Stimulated activated CD8-positive, alpha-beta memory T cell treated with anti-CD3 and anti-CD28 coated beads, Interleukin-7, amount 100 ng/mL, for 1 hour (primary cell): ENCODE measurements at places on chromosomes 4 and X.

- no peak for DNase-seq
These were observed 984.6 kb upstream of the AGA start for GRCh38 chr4:178426871-178427270.

GRCh38 chrX:46683048-46683447 lies 75.9 kb downstream of the SLC9A7 start:
- no peak for DNase-seq

- no peak for DNase-seq
These were observed 196.3 kb upstream of the MAB21L2 start for GRCh38 chr4:150385606-150386005.

- DNase-seq, result no peak
These were observed 85.4 kb downstream of the REPS2 start for GRCh38 chrX:17031827-17032226.

GRCh38 chr4:111712093-111712677 lies 433.1 kb upstream of the FAM241A start:
- DNase-seq, result no peak

GRCh38 chr4:183863155-183863825 lies 41.8 kb upstream of the STOX2 start:
- no peak for DNase-seq

GRCh38 chr4:74441744-74442143 lies 3.2 kb upstream of the AREG start:
- no peak for DNase-seq

GRCh38 chr4:82033862-82034261 lies 339.9 kb downstream of the HNRNPD start:
- DNase-seq, result no peak

DNA sequence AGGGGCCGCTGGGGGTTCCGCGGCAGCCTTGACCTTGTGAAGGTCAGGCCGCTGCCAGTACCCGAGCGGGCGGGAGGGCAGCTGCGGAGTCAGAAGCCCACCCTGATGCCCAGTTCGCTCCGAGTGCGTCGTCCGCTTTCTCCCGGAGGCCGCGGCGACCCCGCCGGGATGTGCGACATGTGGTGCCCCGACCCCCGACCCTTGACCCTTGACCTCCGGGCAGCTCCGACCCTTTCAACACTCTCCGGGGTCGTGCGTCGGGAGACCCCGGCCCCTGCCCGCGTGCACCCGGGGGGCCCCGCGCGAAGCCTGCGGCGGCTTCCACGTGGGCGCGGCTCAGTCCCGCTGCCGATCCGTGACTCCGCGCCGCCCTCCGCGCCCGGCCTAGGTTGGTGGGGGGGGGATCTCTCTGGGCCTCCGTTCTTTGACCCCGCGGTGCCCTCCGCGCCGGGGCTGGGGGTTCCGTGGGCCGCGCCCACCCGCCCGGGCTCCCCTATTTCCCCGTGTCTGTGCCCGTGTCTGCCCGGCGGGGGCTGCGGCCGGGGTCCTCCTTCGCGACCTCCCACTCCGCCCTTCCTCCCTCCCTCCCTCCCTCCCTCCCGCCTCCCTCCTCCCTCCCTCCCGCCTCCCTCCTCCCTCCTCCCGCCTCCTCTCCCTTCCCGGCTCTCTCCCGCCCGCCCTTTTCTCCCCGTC lies 609 bp upstream of the SLC25A6 start:
- no peak for DNase-seq

DNA sequence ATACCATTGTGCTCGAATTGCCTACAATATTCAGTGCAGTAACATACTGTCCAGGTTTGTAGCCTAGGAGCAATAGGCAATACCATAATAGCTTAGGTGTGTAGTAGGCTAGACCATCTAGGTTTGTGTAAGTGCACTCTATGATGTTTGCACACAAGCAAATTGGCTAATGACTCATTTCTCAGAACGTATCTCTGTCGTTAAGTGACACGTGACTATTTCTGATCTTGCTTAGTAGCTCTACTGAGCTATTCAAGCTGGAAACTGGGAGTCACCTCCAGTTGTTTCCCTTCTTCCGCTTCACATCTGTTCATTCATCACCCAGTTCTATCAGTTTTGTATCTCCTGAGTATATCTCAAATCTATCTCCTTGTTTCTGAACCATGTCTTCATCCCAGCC lies 86.1 kb downstream of the HNRNPD start:
- no peak for DNase-seq

DNA sequence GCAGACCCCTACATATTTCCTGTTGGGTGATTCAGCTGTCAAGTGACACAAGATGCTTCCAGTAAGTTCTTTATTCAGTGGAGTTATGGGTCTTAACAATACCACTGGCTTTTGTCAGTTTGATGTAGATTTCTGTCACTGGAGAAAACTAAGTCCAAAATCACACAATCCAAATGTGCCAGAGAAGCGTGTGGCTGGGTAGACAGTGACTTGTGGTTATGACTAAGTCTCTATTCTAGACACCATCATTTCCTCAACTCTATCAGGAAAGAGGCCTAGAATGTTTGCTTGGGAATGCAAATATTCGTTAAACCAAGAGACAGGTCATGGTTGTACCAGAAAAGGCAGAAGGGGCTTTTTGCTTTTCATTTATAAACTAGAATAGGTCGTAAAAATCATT lies 54.4 kb upstream of the HS3ST1 start:
- DNase-seq, result no peak

GRCh38 chr4:175062183-175062592 lies 144.0 kb downstream of the ADAM29 start:
- DNase-seq, result no peak

DNA sequence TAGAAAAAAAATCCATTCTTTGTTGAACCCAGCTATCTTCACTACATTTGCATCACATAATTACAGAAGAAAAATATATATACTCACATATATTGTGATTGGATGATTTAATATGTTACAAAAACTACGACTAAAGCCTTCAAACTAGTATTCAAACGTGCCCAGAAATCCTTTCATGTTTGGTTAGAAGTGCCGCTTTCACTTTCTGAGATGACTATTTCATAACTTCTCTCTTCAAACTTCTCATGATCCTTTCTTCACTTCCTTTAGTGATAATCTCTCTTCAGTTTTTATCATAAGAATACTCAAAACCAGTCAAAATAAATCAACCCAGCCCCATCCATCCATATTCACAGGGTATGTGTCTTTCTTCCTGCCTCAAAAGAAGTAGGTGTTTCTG lies 50.8 kb upstream of the NAF1 start:
- DNase-seq, result no peak

GRCh38 chr4:151715881-151716280 lies 44.9 kb downstream of the GATB start:
- no peak for DNase-seq

DNA sequence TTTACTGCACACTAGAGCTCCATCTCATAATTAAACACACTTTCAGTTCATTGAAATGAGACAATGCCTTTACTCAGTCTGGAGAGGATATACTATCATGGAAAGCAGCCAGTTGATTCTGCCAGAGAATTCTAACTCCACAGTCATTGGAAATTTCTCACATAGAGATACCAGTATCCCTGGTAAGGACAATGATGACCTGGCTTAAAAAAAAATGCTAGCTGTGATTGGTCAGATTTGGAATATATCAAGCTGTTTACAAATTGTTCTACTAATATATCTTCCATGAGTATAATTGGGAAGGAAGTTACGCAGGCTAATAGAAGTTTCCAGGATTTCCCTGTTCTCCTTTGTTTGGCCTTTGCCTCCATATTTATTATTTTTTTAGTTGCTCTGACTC lies 34.5 kb upstream of the TLL1 start:
- DNase-seq, result no peak

GRCh38 chr4:73832651-73833237 lies 3.7 kb upstream of the CXCL6 start:
- DNase-seq, result no peak

DNA sequence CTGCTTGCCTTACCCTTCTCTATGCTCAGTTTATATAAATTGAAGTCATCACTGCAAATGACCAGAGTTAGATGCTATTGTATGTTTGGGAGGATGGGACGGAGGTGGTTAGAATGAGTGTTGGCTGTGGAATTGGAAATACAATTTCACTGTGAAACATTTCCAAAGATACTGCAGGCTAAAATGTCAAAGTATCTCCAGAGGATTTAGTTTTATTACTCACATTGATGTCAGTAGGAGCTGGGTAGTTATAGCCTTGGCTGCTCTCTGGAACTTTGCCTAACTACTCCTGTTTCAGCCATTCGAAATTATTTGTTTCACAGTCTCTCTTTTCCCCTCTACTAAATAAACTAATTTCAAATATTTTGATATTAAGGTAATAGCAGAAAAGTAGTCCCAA lies 92.6 kb upstream of the PPP3CA start:
- DNase-seq, result no peak

DNA sequence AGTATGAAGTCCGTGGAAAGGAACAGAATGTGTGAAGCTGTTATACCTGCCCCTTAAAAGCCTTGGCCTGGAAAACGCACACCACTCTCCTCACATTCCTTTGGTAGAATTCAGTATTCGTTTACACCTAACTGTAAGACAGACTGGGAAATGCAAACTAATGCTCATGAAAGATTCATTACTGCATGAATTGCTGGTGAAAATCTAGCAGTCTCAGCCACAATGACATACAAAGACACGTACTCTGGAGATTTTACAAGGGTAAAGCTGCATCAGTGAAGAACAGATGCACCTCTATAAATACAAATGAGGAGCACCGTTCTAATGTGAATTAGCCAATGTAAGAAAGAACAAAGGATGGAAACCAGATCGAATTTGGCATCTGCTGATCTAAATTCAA lies 2051.3 kb downstream of the PCDH7 start:
- DNase-seq, result no peak

DNA sequence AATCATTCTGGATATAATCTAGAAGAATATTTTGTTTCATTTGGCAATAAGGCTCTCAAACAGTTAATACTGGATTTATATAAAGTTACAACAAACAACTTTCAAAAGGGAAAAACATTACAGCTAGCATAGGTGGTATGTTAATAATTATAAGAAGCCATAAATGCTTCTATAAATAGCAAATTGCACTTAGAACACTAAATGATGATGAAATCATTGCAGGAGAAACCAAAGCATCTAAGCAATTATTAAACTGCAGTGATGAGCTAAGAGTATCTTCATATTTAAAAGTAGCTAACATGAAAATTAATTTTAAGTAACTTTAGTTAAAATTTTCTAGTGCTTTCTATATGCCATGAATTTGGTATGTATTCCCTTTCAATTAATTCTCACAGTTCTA lies 189.5 kb downstream of the CENPC start:
- no peak for DNase-seq

- no peak for DNase-seq
These were observed 146.4 kb downstream of the GPC3 start for GRCh38 chrX:133838761-133839676.

- DNase-seq, result no peak
These were observed 127.1 kb downstream of the FBXO8 start for GRCh38 chr4:174156239-174156826.

- no peak for DNase-seq
These were observed 857.9 kb upstream of the HTR2C start for GRCh38 chrX:113726009-113726408.
